ENCODE measurements at places on chromosomes 5 and 9.

DNA sequence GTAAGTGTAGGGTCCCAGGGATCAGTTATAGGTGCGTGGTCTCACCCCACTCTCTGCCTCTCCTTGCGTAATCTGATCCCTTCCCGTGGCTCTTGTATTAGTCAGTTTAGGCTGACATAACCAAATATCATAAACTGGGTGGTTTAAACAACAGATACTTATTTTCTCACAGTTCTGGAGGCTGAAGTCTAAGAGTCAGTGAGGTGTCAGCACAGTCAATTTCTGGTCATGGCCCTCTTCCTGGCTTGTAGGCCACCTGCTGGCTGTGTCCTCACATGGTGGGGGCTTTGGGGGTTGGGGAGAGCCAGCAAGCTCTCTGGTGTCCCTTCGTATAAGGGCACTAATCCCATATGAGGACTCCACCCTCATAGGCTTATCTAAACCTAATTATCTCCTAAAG lies 32.3 kb downstream of the CARTPT start:
- no peak for DNase-seq

DNA sequence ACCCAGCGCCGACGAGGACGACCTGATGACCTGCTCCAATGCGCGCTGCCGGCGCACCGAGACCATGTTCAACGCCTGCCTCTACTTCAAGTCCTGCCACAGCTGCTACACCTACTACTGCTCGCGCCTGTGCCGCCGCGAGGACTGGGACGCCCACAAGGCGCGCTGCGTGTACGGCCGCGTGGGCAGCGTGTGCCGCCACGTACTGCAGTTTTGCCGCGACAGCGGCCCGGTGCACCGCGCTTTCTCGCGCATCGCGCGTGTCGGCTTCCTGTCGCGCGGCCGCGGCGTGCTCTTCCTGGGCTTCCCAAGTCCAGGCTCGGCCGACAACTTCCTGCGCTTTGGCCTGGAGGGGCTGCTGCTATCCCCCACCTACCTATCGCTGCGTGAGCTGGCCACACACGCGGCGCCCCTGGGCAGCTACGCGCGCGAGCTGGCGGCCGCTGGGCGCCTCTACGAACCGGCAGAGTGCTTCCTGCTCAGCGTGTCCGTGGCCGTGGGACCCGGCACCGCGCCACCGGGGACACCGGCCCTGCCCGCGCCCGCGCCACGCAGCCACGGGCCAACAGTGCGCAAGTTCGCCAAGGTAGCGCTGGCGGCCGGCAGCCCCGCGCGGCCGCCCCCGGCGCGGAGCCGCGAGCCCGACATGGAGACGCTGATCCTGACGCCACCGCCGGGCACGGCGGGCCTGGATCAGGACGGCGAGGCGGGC lies 2.7 kb upstream of the PHPT1 start:
- no peak for DNase-seq

DNA sequence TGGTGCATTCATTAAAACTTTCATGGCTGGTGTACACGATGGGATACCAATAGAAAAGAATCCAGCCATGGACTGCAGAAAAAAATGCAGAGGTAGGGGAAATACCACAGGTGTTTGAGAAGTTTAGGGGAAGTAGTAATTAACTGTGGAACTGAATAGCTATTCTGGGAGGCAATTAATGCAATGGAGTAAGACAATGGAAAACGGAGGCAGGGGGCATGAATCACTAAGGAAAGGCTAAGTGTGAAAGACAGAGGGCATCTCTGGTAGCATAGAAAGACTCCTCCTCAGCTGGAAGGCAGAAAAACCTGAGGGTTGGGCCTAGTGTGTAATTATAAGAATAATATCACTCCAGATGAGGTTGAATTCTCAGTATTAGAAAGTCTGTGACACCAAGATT lies 30.9 kb upstream of the NPR3 start:
- DNase-seq, result no peak

DNA sequence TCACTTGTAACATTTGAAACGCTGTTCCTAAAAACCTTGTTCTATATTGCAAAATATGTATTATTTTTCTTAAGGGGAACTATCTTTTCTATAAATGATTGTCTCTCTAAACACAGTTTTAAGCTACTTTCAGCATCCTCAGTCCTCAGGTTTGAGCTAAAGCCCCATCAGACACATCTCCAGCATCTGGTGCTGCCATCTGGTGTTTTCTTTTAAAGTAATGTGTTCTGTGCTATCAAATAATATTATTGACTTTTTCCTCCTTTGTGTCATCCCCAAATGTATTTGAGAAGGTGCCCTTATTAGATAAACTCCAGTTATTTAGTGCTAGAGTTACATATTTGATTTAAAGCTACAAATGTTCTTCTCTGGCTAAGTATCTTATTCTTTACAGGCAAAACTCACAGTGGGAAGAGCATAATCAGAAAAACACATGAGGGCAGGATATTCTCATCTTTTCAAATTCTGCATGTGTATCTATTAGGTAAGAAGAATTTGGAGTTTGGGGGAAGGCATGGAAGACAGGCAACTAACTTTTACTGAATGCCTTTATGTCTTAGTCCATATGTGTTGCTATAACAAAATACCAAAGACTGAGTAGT lies 27.5 kb downstream of the ZNF474 start:
- no peak for DNase-seq

DNA sequence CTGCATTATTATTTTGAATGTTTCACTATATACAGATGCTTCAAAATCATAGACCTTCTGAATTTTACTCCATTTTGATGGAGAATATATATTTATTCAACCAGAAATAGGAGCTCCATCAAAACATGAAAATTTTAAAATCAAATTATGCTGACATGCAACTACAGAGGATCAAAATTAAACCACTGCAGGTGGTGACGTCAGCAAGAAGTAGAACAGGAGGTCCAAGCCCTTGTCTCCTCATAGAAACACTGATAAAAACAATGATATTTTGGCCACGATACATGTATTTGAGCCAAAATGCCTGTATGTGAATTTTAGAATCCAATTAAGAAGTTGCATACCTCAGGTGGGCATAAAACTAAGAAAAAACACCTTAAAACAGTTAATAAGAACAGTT lies 236.6 kb upstream of the FBXL7 start:
- DNase-seq, result no peak

GRCh38 chr9:72622186-72622585 lies 100.8 kb downstream of the TMC1 start:
- no peak for DNase-seq

- DNase-seq, result no peak
Measured at GRCh38 chr5:52771343-52772039, 16.2 kb upstream of the ITGA1 start.

- DNase-seq, result no peak
Measured at GRCh38 chr5:4674166-4674565, 466.0 kb upstream of the ADAMTS16 start.

GRCh38 chr9:38393128-38393796 lies 760 bp downstream of the ALDH1B1 start:
- DNase-seq, result no peak

GRCh38 chr5:68282001-68282400 lies 66.4 kb downstream of the PIK3R1 start:
- no peak for DNase-seq

DNA sequence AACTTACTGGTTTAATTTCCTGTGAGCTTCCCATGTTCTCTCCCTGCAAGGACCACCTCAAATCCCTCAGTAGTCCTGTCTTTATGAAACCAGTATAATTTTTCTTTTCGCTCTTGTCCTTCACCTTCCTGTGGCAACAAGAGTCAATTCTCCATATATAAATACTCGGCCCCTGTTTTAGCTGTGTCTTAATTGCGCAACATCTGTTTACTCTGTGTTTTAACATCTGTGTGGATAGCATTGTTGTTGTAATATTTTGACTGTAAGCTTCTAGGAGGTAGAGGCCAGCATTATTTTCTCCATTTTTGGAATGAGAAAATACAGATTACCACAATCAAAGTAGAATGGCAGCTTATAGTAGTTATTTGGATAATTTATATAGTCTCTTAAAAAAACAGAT lies 30.2 kb upstream of the CDKN2B start:
- DNase-seq, result no peak

- DNase-seq, result no peak
Measured at GRCh38 chr9:33445389-33446239, 1.8 kb downstream of the AQP3 start.

DNA sequence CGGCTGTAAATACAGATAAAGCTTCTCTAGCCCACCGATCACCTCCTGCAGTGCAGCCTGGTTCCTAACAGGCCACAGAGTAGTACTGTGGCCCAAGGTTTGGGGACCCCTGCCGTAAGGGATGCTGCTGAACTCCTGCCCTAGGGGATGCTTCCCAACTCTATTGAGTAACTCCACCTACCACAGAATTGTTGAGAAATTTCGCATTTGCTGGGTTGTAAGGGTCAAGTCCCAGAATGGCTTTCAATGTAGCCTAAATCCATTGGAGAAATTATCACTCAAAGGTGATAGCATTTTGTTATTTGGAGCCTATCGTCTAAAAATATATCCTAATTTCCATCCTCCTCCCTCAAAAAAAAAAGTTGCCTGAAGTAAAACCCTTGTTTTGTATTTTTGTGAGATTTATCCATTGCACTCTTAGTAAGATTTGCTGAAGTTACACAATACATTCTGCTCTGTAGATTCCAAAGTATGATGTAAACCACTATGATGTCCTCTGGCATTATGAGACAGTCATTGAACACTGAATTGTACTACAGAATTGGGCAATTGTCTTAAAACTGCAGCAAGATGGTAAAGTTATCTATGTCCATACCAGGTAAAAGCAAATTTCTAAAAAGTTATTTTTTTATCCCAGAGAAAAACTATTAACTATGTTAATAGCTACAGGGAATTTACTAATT lies 14.0 kb downstream of the ACTBL2 start:
- no peak for DNase-seq

GRCh38 chr9:100309992-100310391 lies 42.8 kb downstream of the TEX10 start:
- DNase-seq, result no peak

DNA sequence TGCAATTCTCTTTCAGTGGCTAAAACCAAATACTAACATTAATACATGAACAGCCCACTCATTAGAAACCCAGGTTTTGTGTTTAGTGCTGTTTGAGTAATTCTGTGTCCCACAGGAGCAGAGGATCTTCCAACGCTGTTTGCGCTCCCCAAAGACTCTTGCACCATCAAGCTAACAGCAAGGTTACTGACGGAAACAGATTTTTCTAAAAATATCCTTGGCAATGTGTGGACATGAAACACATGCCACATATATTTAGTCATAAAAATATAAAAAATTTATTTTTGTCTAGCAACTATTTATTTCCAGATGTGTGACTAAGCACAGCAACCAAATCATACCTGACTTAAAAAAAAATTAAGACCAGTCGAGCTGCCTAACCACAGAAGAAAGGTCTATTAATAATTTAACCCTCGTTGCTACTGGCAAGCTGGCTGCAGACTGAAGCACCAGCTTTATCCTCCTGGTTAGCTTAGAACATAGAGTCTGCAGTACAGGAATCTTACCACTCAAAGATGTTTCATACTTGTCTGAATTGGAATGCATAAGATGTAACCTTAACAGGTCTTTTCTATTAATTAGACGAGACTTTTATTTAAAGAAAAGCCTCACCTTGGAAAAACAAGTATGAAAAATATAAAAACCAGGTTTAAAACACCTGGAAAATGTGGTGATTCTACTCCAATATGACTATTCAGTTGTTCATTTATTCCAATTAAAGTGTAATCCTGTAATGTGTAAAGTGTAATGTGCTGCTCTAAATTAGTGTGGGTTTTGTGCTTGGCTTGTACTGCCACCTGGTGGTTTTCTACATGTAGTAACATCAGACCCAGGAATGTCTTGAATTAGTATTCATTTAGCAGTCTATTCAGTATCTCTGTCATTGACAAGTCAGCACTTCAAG lies 272.5 kb downstream of the EPB41L4A start:
- no peak for DNase-seq

DNA sequence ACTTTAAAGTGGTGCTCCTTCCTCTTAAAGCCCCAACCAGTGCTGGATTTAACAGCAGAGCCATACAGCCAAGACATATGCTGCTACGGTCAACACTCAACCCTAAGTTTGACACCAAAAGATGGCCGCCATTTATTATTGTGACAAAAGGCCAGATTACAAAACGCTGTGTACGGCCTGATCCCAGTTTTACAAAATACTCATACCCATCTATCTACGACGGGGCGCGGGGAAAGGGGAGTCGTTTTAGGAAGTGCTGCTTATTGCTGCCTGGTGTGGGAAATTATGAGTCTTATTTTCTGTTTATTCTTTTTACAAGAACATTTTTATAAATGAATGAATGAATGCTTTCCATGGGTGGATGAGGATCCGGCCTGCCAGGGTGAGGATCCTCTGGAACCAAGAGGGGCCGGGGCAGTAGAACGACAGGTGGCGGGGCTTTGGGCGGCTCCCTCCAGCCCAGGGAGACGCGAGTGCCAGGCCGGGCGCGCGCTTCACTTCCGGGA lies 457 bp upstream of the IDNK start:
- DNase-seq, result no peak

- DNase-seq, result no peak
Measured at GRCh38 chr5:66621146-66621545, 25.0 kb downstream of the MAST4 start.

- no peak for DNase-seq
Measured at GRCh38 chr5:53099546-53099945, 10.0 kb downstream of the MOCS2 start.

DNA sequence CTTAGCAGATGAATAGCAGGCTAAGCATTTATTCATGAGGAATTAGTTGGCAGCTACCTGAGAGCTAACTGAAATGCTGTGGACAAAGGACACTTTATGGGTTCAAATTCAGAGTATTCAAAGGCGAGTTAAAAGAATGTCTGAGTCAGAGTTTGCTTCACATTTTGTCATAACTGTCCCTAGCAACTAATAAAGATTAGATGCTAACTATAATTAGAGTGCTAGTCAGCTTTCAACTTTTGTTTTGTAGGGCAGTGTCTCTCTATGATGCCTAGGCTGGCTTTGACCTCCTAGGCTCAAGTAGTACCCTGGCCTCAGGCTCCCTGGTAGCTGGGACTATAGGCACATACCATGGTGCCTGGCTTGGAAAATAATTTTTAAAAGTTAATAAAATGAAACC lies 4.6 kb downstream of the SMC5 start:
- DNase-seq, result no peak

DNA sequence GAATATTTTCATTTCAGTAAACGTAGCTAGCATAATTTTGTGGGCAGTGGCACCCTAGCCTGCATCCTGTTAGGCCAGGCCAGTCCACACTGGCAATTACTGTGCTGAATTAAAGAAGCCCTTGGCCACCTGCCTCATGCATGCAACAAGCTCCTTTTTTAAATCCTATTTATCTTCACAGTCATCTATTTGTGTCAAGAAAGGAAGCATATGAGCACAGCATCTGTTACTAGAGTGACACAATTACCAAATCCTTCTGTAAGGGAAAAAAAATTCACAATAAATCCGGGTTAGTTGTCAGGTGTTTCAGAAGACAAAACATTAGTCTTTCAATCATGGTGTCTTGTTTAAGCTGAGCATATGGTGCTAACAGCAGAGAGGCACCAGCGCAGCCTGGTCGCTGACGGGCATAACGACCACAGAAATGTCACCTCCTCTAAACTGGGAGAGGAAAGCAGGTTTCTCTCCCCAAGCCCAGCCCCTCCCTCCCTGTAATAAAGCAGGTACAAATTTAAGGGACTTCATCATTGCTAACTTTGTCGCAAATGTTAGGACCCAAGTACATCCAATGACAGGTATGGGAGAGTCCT lies 520.6 kb downstream of the CTNND2 start:
- DNase-seq, result no peak

- DNase-seq, result no peak
Measured at GRCh38 chr9:32004431-32005076, 379.9 kb upstream of the ACO1 start.
